Dorsolateral prefrontal cortex (tissue), 122 donors: ENCODE measurements at places on chromosomes 2 and 18. TPM values are rescaled to one million over a fixed set of nuclear protein-coding genes. Genes with fewer than 3 reads are reported as not detected.

FASTKD2 gene
- 32.8 TPM for total RNA-seq

GKN2 gene
- not detected for total RNA-seq

LRATD1 gene
- total RNA-seq, result 36.9 TPM

CCBE1 gene
- total RNA-seq, result 3.9 TPM
